ENCODE measurements at places on chromosomes 5 and 9.

DNA sequence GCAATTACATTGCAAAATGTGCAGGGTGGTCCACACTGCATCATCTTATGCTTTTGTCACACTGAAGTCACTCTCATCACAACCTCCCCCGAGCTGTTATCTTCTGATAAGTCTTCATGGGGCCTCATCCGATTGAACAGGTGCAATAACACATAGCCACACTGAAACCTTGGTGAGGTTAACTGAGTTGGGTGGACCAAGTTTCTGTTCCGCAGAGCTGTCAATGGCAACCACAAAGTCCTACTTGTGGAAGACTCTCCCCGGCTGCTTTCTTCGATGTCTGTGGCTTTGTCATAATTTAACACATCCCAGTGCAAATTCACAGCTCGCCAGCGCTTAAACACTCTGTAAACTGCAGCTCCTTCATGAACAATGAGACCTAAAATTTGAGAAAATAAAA is 112.2 kb downstream of the MARCHF11 start:
- DNase-seq = no peak

- DNase-seq = no peak
Observed at GRCh38 chr5:72244862-72245371, 75.1 kb downstream of the MRPS27 start.

DNA sequence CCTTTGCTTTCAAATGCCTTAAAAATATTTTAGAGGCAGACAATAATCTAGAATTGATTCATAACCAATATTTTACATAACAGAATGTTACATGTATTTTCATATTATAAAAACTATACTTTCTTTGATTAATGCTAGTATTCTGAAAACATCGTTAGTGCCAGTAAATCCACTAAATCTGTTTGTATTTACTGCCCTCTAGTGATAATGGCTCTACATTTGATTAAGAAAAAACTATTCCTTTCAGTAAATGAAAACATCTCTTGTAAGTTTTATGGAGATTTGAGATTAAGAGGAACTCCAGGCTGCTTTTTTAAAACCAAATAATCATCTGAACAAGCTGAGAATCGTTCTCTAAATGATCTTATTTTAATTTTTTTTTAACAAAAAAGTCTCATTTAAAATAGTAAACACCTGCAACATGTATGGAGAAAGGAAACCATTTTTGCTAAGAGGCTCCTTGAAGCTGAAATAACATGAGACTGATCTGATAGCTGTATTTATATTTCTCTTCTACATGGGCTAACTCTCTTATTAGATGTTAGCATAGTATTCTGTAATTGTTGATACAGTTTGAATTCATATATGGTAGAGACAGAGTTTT is 424.7 kb downstream of the RAB3C start:
- peak; percentile 12 for DNase-seq

DNA sequence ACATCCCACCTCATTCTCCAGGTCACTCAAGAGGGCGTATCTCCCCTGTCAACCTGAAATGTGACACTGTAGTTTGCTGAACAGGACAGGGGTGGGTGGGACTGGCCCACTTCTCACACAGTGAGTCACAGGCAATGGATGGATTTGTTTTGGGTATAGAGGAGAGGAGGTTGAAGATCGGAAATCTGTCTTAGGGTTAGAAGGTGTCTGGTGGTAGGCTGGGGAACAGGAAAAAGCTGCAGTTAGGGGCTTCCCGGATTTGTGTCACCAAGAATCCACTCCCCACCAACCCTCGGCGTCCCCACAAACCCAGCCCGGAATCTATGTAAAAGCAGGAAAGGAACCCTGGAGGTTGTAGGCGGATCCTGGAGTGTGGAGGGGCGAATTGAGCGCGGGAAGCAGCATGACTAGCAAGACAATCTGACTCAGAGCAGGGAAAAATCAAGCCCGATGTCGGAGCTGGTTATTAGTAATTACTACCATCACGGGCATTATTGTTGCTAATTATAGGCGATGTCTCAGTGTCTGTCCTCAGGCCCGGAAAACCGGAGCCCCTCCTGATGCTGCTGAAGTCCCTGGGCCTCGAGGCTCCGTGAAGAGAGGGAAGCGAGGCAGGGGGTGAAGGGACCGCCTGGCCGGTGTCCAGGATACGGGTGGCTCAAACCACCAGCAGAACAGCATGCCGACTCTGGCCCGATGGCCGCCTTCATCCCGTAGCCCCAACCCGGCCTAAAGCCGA is 1.7 kb upstream of the IRX1 start:
- no peak for DNase-seq

DNA sequence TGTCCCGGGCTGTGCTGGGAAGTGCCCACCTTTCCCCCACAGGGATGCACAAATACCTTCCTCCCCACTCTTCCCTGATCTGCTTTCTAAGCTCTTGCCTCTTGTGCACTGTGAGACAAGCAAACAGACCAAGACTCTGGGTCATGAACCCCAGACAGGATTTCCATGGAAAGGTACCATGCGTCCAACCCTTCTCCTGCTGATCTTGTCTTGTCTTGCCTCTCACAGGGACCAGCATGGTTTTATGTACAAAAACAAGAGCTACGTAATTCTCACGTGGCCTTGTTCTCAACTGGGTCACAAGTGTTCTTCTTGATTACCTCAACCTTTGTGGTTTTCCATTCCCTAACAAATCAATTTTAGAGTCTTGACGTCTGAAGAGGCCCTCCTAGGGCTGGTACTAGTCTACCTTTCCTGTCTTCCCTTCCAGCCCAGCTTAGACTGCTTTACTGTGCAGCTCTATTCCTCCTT is 176.5 kb upstream of the MAP3K1 start:
- DNase-seq = no peak

GRCh38 chr5:141958113-141958512 is at the start of gene PCDH12:
PCDH12 (minus strand) TSS chr5:141958202; CDS start chr5:141957851, 351 bp downstream.
- no peak for DNase-seq

DNA sequence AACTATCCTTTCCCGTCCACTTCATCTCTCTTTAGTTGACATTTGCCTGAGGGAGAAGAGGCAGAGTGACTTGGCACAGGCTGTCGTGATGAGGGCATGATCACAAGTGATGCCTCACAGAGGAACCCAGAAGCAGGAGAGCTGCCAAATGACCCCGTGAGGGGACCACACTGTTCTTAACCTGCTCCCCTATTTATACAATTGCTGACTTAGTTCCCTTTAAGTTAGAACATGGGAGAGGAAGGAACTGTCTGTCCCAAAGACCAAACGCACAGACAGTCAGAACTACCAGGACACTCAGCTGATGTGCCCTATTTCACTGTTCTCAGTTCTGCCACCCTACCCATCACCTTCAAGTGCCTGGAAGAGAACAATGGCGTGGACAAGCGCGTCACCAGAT is 73.7 kb downstream of the SLC1A3 start:
- DNase-seq = no peak

- DNase-seq = no peak
Observed at GRCh38 chr5:113806250-113806649, 292.8 kb downstream of the YTHDC2 start.

DNA sequence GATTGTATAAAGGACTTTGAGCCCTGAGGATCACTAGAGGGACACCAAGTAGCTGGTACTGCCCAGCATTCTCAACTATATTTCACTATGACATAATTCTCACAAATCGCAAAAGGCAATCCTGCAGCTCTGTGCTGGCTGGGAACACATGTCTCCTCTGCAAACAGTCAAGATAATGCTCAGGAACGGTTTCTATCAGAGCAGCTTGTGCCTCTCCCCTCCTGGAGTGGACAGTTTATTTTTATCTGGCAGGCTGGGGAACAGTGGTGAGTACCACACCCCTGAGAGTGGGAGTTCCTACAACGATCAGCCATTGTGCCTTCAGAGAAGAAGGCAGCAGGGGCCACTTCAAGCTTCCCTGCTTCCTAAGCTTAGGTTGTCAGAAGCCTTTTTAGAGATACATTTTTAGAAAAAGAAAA is 65.8 kb downstream of the ERAP1 start:
- DNase-seq = no peak

GRCh38 chr5:174608631-174609097 is 115.7 kb upstream of the MSX2 start:
- no peak for DNase-seq

- no peak for DNase-seq
Observed at GRCh38 chr5:83470526-83471404, 779 bp upstream of the VCAN start.

DNA sequence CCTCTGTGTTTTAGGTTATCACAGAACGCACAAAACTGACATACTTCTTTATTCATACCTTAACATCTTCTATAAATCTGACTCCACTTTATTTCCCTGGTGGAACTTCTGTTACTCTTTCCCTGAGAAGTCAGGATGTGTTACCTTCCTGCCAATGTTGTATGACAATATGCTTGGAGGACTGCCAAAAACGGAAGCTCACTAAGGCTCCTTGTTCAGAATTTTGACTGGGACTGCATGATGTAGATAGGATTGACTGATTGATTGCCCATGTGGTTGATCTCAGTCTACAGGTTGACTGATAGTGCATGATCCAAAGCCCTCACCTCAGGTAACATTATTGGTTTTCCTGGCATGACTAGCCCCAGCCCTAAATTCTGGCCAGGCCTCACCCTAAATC is 319.4 kb downstream of the TLR4 start:
- no peak for DNase-seq

GRCh38 chr9:129209580-129209979 is 31.5 kb upstream of the IER5L start:
- no peak for DNase-seq

- DNase-seq = no peak
Observed at GRCh38 chr5:54719384-54720283, 202.1 kb downstream of the SNX18 start.

- no peak for DNase-seq
Observed at GRCh38 chr5:134345996-134346395, 21.0 kb downstream of the CDKL3 start.

- no peak for DNase-seq
Observed at GRCh38 chr9:89284076-89284475, 26.9 kb upstream of the CKS2 start.

- DNase-seq = no peak
Observed at GRCh38 chr5:162189719-162190118, 122.1 kb downstream of the GABRG2 start.

GRCh38 chr9:133147412-133148198 is 16.1 kb downstream of the GBGT1 start:
- peak; percentile 87 for DNase-seq

GRCh38 chr9:88835038-88835466 is 156.2 kb upstream of the S1PR3 start:
- no peak for DNase-seq

DNA sequence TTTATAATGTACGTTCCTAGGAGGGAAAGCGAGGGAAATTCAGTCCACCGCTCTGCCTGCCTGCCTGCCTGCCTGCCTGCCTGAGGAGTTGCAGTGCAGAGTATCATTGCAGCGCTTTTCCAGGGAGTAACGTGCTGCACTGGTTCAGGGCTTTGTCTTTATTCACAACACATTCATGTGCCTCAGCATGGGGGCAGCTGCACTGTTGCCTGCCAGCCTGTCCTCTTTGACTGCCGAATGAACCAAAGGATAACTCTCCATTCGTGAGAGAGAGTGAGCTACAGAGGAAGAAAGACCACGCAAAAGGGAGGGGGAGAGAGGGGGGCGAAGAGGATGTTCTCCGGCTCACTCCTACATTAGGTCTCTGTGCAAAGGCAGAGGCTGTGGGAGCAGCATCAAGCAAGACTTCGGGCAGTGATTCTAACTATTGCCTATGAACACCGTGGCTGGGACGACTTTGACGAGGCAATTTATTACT is 791.2 kb downstream of the MAT2B start:
- no peak for DNase-seq

- DNase-seq = no peak
Observed at GRCh38 chr9:27086818-27087680, 22.0 kb upstream of the TEK start.

DNA sequence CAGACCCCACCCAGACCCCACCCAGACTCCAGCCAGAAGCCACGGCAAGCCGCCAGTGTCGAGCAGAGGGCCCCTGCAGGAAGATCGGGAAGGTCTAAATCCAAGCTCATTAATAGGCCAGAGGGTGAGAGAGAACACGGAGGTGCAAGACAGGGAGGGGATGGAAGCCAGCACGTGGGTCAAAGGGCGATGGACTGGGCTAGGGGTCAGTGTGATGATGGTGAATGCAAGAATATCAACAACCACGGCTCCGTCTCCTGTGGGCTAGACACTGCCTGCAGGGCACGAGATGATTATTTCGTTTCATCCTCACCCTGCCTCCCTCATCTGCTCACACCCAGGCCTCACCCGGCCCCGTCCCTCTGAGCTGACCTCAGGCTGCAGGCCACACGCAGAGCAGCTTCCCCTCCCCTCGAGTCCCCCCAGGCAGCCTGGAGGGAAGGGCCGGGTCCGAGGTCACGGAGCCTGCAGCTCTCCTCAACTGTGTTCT is 122.0 kb downstream of the COL23A1 start:
- no peak for DNase-seq

DNA sequence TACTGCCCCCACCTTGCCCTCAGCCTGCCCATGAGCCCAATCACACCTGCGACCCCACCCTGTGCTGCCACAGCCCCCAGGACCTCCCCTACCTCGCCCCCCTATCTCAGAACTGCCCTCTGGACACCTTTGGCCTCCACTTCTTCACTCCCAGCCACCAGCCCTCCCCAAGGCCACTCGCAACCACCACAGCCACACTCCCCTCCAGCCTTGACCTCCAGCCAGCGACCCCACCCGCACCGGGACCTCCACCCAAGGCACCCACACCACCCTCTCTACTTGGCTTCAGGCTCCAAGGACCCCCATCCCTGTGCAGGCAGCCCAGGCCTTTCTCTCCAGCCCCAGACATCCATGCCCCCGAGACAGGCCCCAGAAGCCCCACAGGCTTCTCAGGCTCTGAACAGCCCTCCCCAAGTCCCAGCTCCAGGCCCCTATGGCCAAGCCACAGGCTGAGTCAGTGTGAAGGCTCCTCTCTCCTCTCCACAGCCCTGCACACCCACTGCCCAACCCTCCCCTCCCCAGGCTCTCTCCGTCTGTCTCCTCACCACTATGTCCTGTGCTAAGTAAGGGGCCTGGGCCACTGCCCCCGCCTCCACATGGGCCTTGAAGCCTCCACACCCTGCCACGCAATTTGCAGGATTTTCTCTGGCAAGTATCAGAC is 2.0 kb downstream of the AK1 start:
- DNase-seq = no peak

- DNase-seq = no peak
Observed at GRCh38 chr5:142551338-142552067, 134.4 kb downstream of the FGF1 start.

- DNase-seq = no peak
Observed at GRCh38 chr9:83440641-83441040, 97.6 kb downstream of the FRMD3 start.

DNA sequence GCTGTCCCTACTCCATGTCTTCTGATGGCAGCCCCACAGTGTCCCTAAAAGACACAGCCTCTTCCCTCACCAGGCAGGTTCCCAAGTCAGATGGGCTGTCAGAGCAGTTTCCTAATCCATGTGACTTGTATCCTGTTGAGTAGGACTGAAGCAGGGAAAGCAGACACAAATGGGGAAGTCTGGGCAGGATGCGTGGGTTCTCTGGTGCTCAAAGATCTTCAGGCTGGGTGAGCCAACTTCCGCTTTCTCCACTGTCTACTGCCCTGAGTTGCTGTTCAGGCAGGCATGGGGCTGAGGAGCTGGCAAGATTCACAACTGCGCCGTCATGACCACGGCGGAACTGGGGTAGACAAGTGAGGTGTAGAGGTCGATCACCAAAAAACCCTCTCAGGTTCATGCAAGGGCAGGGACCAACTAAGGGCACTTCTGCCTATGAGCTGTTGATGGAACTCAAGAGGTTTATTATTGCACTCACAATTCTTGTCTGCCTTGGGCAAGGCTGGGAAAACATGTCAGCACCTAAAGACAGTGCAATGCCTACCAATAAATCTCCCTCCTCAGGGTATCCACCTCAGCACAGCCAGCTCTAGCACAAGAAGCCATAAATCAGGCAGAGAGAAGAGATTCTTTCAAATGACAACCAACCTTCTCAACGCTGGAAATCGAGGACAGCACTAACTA is 83.4 kb downstream of the RAPGEF1 start:
- no peak for DNase-seq
